T1000 (cell line): ENCODE measurements at places on chromosomes 6 and 20.

DNA sequence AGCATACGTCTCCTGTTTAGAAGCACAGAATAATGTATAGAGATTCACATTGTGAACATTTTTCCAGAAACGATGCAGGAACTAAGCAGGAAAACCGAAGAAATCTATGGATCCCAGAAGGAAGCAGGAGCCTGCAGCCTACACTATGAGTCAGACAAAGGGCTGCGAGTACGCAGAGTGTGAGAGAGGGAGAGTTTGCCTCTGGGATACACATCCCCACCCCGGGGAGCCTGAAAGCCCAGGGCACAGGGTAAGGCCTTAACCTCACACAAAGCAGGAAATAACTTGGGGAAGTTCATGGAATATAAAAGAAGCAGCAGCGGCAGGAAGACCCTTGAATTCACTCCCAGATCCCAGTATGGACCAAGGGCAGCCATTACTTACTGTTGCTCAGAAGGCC is 842.1 kb upstream of the MANEA start:
- no peak for DNase-seq

GRCh38 chr6:136178749-136179148 is 71.4 kb downstream of the MTFR2 start:
- DNase-seq = no peak

GRCh38 chr20:36466089-36466488 is 75.2 kb upstream of the MYL9 start:
- no peak for DNase-seq

GRCh38 chr20:61584851-61585250 is 332.8 kb downstream of the CDH4 start:
- no peak for DNase-seq

DNA sequence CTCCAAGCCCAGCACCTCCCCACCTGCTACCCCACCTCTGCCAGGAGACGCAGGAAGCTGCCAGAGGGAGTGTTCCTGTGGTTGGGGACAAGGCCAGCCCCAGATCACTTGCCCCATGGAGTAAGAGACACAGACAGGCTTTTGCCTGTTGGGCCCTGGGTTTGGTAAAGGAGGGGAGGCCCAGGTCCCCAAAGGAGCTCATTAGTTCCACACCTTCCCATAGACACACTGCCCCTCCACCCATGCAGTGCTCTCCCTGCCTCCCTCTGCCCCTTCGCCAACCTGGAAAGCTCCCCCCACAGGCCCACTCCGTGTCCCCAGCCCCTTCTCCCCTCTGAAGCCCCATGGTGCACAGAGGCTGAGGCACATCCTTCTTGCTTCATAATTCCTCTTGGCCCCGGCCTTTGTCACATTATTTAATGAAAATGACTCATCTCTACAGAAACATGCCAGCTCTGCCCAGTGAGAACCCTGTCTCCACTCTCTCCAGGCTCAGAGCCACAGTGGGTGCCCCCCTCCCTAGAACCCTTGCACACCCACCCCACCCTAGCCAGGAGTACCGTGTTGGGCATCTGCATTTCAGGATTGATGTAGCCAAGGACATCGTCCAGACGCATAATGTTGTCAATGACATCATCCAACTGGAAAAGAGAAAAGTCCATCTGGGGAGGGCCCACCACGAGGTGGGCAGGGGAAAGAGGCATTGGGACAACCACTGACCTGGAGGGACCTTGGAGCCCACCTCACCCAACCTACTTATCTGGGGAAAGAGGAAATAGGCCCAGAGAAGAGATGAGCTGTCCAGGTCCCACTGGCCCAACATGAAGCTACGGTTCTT is 46.0 kb downstream of the TFEB start:
- no peak for DNase-seq

DNA sequence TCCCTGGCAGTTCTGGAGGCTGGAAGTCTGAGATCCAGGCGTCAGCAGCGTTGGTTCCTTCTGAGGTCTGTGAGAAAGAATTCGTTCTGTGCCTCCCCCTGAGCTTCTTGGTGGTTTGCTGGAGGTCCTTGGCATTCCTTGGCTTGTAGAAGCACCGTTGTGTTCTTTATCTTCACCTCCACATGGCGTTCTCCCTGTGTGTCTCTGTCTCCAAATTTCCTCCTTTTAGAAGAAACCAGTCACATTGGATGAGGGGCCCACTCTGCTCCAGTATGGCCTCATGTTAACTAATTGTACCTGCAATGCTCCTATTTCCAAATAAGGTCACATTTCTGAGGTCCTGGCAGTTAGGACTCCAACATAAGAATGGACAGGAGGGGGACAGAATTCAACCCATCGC is 73.0 kb upstream of the BACH2 start:
- DNase-seq = no peak

GRCh38 chr6:51768087-51768486 is 319.3 kb downstream of the PKHD1 start:
- DNase-seq = no peak

DNA sequence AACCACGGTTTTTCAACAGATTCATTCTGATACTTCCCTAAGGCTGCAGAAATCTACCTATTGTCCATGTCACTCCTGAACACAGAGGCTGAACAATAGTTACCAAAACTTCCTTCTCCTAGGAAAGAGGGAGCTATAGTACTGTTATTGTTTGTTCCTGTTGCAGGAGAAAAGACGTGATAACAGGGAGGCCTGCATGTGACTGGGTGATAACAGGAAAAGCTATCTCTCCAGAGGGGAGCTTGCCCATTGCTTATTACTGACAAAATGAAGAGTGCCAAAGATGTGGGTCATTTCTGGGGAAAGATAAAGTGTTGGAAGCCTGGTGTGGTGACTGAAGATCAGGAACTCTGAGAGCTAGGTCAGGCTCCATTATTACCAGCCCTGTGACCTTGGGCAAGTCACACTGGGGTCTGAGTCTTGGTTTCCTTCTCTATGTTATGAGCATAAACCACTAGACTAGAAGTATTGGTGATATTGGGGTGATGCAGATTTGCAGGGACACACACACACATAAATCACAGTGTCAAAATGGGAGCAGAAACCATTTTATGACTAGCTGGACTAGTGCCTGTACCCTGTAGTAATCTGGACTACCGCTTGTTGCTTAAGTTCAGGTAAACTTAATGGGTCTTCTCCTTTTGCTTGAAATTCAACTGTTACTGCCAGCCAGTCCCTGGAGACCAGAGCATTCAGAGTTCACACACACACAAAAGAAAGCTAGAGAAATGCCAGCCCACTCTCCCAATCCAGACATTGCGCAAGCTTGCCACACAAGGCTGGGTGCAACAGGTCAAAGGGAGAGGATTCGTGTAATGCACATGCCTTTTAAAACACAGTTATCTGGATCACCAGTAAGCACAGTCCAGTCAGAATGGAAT is 136.0 kb upstream of the CNR1 start:
- no peak for DNase-seq

DNA sequence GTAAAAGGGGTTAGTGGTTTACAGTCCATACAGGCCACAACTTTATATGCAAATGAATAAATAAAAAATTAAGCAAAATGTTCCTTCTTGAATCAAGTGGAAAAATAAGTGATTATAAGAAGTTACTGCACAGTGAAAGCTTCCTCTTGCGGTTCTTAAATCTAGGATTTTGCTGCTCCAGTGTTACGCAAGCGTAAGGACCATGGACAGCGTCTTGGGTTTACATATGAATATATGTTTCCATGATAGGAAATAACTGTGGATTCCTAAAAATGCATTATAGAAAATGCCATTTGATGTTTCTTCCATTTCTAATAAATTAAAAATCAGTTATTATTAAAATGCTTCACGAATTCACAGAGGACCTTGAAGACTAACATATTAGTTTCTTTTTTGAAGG is 176.6 kb upstream of the POU3F2 start:
- DNase-seq = no peak

GRCh38 chr20:38337561-38338140 is 8.6 kb upstream of the LBP start:
- DNase-seq = no peak

DNA sequence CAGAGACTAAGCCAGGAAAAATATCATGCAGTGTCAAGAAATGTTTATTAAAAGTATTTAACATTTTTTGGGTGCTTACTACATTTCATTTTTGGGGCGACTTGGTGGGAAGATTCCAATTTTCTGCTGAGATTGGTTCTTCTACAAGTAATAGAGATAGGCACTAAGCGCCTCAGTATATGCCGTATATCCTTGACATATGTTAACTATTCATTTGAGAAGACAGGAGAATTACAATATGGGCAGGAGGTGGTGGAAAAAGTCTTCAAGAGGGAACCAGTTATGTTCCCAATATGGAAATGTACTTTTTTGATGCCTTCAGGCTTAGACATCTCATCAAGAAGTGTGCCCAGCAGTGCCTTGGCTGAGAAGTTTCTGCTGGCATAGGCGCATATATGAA is 6.5 kb downstream of the CTNNBL1 start:
- DNase-seq = no peak

GRCh38 chr20:39009348-39009747 is 47.2 kb downstream of the DHX35 start:
- no peak for DNase-seq

GRCh38 chr6:85417336-85417735 is 32.5 kb upstream of the NT5E start:
- no peak for DNase-seq

DNA sequence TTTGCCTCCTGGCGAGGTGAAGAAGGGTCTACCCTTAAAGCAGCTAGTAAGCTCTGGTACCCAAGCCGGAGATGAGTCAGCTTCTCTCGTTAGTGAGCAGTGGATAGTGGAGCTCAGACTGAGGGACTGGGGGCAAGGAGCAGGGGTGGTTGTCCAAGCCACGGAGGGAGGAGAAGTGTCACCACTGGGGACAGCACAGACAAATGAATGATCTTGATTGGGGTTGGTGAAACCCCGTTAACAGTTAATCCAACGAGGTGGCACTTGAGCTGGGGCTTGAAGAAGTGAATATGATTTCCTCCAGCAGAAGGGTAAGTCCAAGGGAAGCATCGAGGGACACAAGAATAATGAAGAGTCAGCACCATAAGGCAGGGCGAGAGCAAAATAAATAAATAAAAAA is 43.0 kb downstream of the JARID2 start:
- no peak for DNase-seq

- DNase-seq = no peak
Observed at GRCh38 chr6:151546941-151547659, 53.3 kb downstream of the CCDC170 start.

GRCh38 chr6:32488083-32488482 is 42.0 kb downstream of the HLA-DRB5 start:
- no peak for DNase-seq
